SW480 (cell line): ENCODE measurements at places on chromosomes 4 and X.

DNA sequence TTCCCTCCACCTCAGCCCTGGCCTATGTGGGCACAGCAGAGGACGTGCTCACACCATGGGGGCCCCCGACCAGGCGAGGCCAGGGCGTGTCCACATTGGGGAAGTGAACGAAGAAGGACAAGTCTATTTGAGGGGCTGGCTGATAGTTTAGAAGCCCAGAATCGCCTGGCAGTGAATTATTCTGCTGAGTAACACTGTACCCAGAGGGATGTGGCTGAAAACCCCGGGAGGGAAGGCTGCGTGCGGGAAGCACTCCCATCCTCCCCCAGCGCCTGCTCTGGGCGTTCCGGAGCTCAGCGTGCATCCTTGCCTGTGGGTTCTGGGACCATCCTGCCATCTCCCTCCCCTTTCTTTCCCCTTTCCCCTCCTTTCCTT lies 66.6 kb downstream of the TRMT44 start:
- DNase-seq = no peak

- no peak for DNase-seq
Observed at GRCh38 chrX:51975360-51975759, 81.9 kb downstream of the MAGED1 start.

- DNase-seq = no peak
Observed at GRCh38 chr4:119008761-119009160, 120.1 kb downstream of the SYNPO2 start.

- no peak for DNase-seq
Observed at GRCh38 chr4:176779421-176779820, 13.3 kb downstream of the VEGFC start.

GRCh38 chr4:15331930-15332329 lies 95.9 kb upstream of the C1QTNF7 start:
- no peak for DNase-seq

DNA sequence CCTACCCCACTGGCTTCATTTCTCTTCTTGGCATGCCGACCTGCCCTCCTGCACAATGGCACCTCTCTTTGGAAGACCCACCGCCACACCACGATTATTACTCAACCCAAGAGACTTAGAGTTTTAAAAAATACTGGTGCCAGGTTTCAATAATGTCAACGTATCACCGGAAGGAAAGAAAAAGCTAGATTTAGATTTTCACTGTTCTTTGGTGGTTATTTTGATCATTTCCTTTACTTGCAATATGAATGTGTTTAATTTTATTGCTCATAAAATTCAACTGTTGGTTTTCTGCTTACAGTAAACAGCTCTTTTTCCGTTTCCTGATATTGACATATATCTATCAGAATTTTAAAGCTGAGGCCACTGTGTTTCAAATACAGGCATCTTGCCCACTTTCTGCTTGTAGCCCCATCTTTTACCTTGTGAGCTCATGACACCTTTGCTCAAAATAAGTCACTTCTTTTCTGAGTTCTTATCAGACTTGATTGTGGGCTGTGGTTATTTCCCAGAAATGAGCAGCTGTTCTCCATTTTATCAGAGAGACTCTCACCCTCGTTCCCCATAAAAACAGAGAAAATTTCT lies 439.1 kb downstream of the INPP4B start:
- DNase-seq = no peak

DNA sequence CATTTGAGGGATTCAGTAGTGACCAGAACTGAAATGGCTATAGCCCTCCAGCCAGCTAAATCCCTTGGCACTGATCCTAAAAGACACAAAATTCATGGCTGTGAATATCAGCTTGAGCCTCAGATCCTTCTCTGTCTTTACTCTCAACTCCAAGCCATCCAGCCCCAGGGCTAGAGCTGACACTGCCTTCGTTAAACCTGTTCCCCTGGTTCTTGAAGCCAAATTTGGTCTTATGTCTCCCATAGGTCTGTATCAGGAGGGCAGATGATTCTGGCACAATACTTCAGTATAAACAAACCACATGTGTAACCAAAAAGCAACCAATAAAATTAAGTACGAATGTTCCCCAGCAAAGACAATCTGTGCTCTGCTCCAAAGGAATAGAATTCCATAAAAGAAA lies 78.0 kb downstream of the ANOS1 start:
- no peak for DNase-seq

DNA sequence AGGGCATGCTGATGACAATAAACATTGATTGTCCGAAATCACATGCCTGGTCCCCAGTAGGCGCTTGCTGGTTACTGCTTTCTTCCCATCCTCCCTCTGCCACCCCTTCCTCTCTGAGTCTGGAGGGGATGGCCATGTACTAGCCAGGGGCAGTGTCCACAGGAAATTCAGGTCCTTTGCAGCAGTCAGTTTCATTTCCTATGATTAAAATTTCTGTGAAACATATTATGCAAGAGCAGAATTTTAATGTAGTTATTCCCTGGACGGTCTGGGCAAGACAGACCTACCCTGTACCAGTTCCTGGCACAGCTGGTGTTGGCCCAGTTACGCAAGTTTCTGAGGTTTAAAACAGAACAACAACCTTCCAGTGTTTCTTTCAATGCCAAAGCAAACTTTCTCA lies 28.2 kb upstream of the TLR2 start:
- no peak for DNase-seq

DNA sequence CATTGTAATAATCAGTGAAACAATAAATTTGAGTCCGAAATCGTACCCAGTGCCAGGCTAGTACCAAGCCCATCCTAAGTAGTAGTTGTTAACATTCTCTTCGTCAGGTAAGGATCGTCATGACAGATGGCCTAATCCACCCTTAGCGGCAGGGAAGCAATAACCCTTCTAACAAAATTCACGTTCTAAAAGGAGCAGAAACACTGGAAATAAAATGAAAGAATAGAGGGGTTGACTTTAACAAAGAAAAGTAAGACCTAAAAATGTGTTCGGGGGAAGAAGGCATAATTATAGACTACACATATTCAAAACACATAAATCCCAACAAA lies 142.7 kb downstream of the CPEB2 start:
- DNase-seq = no peak

DNA sequence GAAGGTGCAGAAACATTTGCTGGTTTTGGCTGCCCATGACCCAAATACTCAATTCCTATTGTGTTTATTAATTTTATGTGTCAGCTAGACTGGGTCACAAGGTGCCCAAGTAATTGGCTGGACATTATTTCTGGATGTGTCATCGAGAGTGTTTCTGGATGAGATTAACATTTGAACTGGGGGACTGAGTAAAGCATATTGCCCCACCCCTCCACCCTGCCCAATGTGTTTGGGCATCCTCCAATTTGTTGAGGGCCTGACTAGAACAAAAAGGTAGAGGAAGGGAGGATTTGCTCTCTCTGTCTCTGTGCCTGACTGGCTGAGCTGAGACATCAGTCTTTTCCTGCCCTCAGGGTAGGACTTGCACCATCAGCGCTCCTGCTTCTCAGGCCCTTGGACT lies 29.7 kb upstream of the LCORL start:
- DNase-seq = no peak
